ENCODE measurements at places on chromosomes 7 and 10.

DNA sequence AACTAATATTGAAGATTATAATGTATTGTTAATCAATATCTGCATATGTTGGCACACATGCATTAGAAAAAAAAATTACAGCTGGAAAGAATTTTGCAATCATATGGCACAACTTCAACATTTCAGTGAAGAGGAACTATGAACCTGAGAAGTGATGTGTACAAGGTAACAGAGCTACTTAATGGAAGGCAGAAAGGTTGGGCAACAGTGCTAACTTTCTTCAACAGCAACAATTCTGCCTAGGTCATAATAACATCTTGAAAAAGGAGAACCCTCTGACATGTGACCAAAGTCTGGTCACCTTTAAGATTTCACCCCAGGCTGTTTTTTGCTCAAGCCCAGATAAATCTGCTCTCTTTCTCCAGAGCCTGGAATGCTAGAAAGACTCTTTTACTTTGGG is 47.9 kb upstream of the SKAP2 start:
- DNase-seq: no peak

- DNase-seq: no peak
Observed at GRCh38 chr7:155450970-155451801, 6.7 kb upstream of the EN2 start.

GRCh38 chr7:14752301-14752700 is 150.2 kb downstream of the DGKB start:
- no peak for DNase-seq

GRCh38 chr7:153099235-153099634 is 339.7 kb downstream of the ACTR3B start:
- no peak for DNase-seq

DNA sequence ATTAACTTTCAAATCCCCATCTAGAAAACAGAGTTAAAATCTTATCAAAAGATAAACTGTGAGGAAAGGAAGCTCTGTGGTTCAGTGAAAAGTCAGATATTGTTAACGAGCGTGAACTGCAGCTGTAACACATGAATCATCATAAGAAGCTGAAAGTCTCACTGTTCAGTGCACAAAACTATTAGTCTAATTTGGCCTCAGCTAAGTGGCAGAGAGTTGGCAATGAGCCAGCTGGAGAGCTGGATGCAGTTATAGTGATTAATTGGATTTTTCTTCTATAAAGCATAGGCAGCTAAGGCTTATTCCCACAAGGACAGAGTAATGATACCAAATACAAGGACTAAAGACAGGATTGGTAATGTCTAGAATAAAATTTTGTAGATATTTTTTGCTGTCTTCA is 101.1 kb upstream of the ABCB5 start:
- no peak for DNase-seq

- no peak for DNase-seq
Observed at GRCh38 chr7:143216151-143216550, 5.7 kb upstream of the TAS2R40 start.

DNA sequence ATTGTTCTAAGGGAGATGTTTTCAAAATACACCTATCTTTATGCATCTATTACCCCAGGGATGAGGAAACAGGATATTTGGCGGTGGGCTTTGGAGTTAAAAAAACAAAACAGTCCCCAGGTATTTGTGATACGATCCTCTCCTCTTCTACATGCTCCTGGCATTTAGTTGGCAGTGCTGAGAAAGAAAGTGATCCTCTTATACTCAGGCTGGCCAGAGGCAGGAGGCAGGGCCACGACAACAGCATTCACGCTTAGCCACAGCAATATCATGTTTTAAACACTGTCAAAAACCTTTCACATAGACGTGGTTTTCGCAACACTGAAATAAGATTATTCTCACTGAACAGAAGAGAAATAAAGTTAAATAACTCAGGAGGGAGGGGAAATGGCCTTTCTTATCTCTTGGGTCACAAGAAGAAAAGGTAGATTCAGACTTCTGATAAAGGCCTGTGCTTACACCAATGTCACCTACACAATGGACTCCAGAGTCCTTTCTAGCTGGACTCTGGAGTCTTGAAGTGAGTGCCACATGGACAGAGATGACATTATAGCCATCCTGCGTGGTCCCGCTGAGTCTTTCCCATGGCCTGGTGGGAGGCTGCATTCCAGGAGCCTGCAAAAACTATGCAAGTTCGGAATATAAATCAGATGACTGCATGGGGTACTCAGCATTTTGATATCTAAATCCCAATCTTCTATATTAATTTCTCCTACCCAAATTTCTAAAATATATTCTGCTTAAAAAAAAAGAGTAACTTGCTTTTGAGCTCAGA is 88.7 kb downstream of the PIP4K2A start:
- DNase-seq: no peak

DNA sequence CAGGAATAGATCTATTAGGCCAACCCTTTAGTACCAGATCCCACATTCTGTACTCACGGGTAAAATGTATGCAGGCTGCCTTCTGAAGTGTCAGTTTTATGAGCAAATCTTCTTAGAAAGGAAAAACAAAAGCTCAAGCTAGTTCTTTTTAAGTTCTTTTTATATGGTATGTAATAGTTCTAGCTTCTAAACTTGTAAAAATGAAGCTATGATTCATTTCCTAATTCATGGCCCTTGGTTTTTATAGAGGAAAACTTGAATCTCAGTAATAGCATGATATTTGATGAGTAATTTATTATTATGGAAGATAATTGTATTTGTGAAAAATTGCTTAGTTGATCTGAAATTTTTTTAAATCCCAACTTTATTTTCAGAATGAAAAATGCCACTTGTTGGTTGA is 54.3 kb downstream of the SLK start:
- no peak for DNase-seq

DNA sequence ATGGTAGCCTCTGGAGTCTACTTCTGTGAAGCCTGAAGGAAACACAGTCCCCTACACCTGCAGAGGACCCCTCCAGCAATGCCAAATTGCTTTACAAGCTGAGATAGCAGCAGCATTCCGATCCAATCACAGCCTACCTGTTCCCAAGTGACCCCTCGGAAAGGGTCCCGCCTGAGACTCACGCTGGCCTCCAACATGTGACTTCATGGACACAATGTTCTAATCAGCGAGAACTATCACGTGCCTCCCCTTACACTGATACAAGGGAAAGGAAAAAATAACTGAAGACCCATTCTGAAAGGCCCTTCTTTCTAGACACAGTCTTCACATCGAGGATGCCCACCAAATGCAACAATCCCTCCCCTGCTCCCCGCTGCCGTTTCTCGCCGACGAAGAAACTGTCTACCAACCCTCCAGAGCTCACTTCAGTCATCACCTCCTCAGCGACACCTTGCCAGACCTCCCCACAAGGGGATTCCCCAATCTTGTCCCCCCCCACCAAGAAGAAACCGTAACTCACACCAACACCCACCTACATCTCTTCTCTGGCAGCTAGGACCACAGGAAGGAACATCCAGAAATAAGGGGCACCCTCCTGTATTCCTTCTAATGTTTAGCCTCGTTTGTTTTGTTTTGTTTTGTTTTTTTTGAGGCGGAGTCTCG is 1.8 kb downstream of the SNX8 start:
- no peak for DNase-seq

- DNase-seq: no peak
Observed at GRCh38 chr10:118968482-118968881, 61.0 kb upstream of the NANOS1 start.

DNA sequence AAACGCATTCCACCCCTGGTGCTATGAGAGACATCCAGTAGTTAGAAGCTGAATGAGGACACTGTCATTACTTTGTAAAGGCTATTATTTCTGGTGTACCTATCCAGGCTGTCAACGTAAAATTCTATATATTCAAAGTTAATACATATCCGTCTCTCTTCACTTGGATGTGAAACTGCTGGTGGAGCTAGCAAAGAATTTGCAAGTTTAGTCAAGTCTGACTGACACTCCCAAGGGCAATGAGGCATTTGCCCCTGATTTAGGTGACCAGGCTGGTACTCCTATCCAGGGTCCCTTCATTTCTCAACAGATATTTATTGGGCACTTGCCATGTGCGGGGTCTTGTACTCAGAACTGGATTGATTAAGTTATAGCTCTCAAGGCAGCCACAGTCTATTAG is 260.1 kb upstream of the CDC14C start:
- no peak for DNase-seq

DNA sequence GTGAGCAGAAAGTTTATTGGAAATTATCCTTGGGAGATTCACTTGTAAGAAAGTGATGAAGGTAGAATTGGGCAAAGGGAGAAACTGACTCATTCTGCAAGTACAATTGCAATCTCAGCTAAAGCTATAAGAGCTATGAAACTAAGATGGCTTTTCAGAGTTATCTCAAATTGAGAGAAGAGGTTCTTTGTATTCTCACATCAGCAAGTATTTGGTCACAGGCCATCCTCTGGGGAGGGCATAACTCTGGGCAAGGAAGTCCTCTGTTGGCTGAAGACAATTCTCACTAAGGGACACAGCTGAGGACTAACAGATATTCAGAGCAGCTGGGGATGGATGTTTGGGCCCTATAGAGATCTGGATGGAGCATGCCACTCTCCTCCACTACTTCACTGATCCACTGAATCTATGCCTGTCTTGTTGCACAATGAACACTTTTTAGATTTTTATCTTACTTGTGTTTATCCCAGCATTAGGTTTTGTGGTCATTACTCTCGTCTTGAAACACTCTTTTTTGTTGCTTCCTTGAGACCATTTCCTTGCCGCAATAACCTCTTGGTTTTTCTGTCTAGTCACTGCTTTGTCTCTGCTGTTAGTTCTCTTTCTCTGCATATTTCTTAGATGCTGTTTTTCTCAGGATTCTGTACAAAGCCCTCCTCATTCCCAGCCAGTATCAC is 115.1 kb downstream of the GNAI1 start:
- no peak for DNase-seq

GRCh38 chr10:99785646-99786045 is 3.2 kb downstream of the ABCC2 start:
- DNase-seq: no peak

- no peak for DNase-seq
Observed at GRCh38 chr10:103224133-103224532, 21.6 kb upstream of the RPEL1 start.

GRCh38 chr10:34707656-34708055 is 107.4 kb downstream of the PARD3 start:
- DNase-seq: no peak

DNA sequence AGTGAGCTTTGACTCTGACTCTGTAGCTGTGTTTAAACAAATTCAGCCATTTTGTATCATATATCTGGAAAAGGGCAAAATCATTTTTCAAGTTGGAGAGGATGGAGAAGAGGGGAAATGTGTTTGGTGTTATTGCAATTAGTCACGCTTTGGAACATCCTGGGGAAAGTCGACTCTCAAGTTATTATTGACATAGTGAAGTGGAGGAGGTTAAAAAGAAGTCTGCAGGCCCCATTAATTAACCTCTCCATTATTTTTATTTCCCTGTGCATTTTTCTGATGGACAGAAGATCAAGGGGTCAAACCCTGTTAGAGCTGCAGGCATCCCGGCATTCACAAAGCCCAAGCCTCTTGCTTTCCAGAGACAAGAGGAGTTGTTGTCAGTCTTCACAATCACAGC is 132.6 kb downstream of the TEX36 start:
- DNase-seq: no peak

DNA sequence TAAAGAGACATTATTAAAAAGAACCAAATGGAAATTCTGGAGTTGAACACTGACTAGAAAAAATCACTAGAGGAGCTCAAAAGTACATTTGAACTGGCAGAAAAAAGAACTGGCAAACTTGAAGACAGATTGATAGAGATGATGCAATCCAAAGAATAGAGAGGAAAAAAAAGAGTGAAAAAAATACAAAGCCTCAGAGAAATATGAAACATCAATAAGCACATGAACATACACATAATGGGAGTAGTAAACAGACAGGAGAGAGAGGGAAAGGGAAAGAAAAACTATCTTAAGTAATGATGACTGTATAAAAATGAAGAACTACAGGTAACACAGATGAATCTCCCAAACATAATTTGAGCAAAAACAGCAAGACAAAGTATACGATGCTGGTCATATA is 61.1 kb downstream of the CNOT4 start:
- no peak for DNase-seq

DNA sequence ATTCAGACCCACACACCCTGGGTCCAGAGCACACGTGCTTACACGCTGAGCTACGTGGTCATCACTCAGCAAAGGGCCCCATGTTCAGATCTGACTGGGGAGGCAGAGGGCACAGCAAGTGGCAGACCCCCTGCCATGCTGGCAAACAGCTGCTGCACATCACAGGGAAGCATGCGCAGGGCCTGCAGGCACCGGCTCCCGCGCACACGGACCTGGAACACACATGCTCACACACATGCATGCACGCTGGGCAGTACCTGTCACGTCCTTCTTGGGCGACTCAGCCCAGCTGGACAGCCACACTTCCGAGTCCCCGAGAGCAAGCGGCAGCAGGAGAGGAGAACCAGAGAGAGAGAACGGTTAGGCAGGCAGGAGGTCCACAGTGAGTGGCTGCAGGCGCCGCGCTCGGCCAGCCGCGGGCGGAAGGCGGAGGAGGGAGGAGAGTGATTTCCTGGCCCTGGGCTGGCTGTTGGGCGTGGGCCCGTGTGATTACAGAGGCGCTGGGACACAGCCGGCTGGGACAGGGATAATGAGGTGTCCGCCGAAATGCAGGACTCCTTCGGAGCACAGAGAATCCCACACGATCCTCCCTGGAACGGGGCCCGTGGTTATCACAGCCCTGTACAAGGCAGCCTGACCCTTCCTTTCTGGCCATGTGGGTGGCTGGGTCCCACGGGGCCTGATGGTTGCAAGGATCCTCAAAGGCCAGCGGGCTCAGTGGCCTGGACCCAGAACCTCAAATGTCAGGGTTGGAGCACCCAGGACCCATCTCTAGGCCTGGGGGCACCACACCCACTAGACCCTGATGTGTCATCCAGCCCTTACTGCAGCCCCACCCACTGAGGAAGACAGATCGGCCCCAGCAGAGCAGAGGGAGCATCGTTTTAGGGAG is 175.1 kb downstream of the NEURL1 start:
- no peak for DNase-seq

DNA sequence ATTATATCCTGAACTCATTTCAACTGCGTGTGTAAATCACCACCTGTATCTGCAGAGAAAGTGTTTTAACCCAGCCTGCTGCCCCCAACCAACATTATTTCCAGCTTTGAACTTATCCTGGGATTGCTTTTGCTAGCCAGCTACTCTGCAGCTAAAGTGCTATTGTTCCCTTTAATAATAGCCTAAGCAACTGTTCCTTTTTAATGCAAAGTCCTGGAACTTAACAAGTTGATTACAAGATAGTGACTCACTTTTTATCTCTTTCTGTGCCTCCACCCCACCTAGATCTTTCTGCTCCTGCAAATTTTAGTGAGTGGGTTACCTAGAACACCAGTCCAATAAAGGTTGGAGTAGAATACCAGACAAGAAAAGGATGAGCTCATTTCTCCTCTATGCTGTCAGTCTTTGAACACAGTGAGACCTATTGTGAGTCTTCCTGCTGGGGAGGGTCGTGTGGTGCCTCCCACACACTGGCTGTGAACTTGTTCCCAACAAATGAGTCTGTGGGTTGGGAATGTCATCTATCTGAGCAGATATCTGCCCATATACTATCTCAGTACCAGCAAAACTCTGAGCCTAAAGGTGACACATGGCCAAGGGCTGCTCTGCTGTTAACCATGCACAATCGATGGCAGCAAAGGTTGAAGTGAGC is 137.7 kb downstream of the FAM204A start:
- DNase-seq: no peak
